Activated CD4-positive, alpha-beta T cell treated with anti-CD3 and anti-CD28 coated beads, Interleukin-10, Interleukin-2, amounts not matched to agents 100 ng/mL and 50 ng/mL, durations not matched to agents 16 hours and 8 hours (primary cell): ENCODE measurements at places on chromosomes 7 and 10.

GRCh38 chr10:71964743-71965515 lies 734 bp downstream of the CHST3 start:
- DNase-seq = peak; percentile 25

DNA sequence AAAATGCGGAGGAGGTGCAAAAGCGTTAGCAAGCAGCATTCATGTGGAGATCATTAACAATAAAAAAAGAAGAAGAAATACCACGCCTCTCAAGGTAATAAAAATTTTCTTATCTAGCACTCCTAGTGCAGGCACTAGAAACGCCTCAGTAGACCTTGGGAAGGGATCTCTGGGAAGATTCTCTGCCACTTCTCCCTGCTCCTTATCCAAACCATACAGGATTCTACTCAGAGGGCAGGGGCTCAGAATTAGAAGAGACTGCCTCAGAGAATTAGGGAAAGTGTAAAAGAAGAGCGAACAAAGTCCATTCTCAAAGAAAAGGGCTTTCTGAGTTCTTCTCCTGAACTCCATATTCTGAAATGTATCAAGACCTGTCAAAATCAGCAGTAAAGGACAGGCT lies 413.4 kb downstream of the SORCS1 start:
- no peak for DNase-seq

GRCh38 chr7:75729851-75730274 lies 8.9 kb downstream of the HIP1 start:
- peak; percentile 16 for DNase-seq

- DNase-seq = peak; percentile 24
Measured at GRCh38 chr7:151754142-151754590, 122.7 kb downstream of the PRKAG2 start.

- DNase-seq = no peak
Measured at GRCh38 chr7:92944633-92945032, 108.3 kb upstream of the CDK6 start.

- peak; percentile 71 for DNase-seq
Measured at GRCh38 chr7:142626420-142627035, 122.7 kb upstream of the PRSS1 start.

GRCh38 chr7:45978010-45978681 lies 57.1 kb upstream of the IGFBP3 start:
- peak; percentile 31 for DNase-seq

- DNase-seq = no peak
Measured at GRCh38 chr10:69768386-69768785, 33.3 kb upstream of the COL13A1 start.

GRCh38 chr10:97076781-97077180 lies 109.0 kb downstream of the SLIT1 start:
- DNase-seq = no peak

DNA sequence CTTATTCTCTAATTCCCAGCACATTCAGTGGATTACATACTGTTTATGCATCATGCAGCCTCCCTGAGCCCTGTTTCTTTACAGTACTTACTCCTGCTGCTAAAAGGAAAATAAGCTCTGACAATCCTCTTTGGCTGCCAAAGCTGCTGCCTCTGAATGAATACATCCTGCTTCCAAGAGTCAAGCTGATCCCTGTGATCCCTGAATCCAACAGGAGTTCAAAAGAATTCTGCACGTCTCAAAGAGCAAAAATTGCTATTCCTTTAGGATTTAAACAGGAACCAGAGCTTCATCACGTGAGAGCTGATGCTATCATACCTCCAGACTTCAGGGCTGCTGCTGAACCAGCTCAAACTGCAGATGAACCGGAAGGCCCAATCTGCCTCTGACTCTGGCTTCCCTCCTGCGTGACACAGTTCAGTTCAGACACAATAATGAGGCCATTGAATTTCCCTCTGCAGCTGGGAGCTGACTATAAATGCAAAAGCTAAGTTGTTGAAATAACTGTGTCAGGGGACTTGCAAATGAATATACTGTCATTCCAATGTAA lies 851.0 kb upstream of the PHF14 start:
- no peak for DNase-seq

GRCh38 chr10:62053860-62054259 lies 152.4 kb downstream of the ARID5B start:
- no peak for DNase-seq
